ENCODE measurements at places on chromosomes 1 and 21. TPM values are rescaled to one million over a fixed set of nuclear protein-coding genes. Genes with fewer than 3 reads are reported as not detected.

The MATN1 gene
- 0.28 TPM for total RNA-seq

The G0S2 gene
- total RNA-seq: 34.1 TPM

The CD247 gene
- under 0.01 TPM for total RNA-seq

The HCN3 gene
- total RNA-seq: 0.19 TPM

The SLC35A3 gene
- total RNA-seq: 39.9 TPM

All from regular cardiac myocyte (primary cell).